Testis (tissue), 5 donors: ENCODE measurements at places on chromosomes 1 and 21. TPM values are rescaled to one million over a fixed set of nuclear protein-coding genes. Genes with fewer than 3 reads are reported as not detected.
A peak's percentile ranks its signal among the peaks of the same experiment; 100 is the strongest.

DNA sequence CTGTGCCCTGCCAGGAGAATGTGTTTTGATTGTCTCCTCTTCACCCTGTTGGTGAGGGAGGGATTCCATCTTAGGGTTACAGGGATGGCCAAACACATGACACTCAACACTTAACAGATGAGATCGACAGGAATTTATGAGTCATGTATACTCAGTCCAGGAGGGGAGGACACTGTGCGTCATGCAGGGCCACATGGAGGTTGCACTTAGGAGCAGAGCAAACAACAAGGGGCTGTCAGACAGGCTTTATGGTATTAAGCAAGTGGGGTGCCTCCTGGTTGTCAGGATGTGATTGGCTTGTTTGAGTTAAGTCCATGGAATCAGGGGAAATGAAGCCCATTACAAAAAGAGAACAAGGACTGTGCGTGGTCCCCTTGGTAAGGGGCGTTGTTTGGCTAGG is 26.9 kb downstream of the EDARADD start:
- DNase-seq, result no peak

DNA sequence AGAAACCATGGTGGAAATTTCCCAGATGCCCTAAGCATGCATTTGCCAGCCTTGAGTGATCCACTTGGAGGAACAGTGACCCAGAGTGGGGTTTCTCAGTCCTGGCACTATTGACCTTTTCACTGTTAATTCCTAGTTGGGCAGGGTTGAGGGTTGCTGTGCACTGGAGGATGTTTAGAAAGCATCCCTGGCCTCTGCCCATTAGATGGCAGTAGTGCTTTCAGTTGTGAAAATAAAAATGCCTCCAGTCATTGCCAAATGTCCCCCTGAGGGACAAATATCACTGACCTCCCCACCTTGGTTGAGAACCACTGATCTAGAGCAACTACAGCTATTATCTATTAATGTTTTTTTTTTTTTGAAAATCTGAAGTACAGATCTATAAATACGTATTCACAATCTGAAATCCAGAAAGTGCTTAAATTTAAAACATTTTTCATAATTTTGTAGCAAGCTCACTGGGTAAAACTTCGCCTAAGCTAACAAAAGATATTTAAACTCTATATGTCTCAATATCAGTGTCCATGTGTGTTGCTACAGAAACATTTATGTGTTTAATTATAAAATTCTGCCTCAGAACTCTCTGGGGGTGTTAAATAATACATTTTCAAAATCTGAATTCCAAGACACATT is 27.3 kb downstream of the F3 start:
- peak; percentile 68 for DNase-seq

DNA sequence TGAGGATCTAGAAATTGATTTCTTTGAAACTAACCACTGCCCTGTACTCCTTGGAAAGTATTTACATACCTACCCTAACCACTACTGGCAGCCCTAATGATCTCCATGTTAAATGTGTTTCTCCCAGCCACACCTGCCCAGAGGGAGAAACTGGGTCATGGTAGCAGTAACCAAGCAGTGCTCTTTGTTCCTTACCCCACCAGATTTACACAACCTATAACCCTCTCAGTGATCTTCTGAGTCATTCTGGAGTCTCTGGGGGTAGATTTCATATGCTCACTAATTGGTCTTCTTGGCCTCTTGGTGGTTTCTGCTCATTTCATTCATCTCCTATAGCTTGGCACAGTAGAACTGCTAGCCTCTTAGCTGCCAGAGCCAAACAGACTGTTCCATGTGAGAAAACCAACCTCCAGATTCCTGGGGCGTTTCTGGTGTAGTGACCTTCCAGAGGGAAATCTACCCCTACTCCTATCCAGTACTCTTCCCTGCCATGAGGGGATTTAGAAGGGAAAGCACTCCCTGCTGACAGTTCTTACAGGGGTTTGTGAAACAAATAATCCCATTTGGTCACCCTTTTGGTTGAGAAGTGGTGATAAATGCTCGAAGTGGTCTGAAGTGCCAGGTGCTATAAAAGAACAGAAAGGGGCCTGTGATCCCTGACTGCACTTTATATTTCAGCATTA is 36.2 kb upstream of the LRIG2 start:
- no peak for DNase-seq

- no peak for DNase-seq
These were observed 7.2 kb downstream of the C1orf35 start for GRCh38 chr1:228095938-228096337.

DNA sequence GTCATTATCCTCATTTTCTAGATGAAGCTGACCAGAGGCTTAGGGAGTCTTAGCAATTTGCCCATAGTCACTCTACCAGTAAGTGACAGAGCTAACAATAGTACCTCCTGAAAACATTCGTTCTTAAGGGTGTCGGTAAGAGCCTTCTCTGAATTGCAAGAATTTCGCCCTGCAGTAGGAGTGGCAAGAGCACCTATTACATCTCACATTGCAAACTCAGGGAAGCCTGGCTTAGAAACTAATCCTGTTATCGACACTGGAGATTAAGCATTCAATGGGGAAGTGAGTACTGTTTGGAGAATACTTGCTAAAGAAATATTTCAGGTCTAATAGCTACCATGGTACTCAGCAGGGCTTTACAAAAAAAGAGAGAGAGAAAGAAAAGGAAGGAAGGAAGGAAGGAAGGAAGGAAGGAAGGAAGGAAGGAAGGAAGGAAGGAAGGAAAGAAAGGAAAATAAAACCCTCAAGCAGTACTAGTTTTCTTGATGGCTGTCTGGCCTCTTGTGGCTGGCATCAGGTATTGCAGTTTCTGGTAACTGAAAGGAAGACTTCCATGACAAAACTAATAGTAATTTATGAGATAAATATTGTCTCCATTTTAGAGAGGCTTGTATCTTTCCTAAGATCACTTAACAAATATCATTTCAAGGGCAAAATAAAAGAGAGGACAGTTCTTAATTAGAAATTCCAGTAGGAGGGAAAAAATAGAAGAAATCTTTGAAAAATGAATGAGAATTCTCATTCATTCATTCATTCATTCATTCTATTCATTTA is 10.4 kb downstream of the C1orf226 start:
- peak; percentile 36 for DNase-seq

- DNase-seq, result no peak
These were observed 101.8 kb downstream of the ADARB1 start for GRCh38 chr21:45176141-45176540.

GRCh38 chr1:67041841-67042503 is 12.0 kb downstream of the SLC35D1 start:
- no peak for DNase-seq

DNA sequence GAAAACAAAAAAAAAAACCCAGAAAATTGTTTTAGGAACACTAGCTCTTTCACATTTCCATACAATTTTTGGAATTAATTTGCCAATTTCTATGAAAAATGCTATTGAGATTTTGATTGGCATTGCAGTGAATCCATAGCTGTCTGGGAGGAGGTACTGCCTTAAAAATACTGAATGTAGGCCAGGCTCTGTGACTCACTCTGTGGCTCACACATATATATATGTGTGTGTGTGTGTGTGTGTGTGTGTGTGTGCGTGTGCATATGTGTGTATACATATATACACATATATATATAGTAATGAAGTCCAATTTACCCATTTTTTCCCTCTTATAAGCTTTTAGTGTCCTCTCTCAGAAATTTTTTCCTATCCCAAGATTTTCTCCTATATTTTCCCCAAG is 214.2 kb upstream of the DMRTA2 start:
- no peak for DNase-seq

DNA sequence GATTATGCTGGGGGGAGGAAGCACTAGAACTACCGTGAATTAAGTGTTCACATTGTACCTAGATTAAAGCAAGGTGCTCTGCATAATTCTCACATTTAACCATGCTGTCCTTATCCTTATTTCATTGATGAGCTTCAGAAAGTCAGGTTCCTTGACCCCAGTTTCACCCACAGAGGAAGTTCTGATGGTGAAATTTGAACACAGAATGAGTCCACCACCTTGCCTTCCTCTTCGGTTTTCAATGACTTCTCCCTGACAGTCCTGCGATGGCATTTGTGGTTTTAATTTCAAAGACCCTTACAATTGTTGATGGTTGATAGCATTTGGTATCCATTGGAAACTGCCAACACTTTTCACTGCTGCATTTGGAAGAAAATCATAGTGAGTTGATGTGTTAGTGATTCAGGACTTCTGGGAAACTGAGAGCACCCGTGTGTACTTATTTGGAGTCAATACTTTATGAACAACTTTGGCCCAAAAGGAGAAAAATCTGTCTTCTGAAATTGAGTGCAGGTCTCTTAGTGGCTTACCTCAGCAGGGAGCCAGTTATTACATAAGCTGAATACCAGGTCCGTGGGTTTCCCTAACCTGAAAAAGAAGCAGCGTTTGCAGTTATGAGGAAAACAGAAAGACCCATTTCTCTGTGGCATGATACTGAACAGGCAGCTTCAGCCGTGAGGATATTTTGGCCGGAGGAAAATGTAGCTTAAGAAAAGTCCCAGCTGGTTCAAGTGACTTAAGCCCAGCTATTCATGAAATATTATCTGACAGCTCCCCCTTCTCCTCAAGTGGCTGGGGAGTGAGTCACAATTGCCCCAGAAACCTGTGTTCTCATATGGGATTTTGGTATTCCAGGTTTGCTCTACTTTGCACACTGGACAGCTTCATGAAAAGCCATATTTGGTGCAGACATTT is 47.5 kb downstream of the ROR1 start:
- DNase-seq, result no peak

TEX38 gene
- 432 TPM for polyA plus RNA-seq

FLG gene
- not detected for polyA plus RNA-seq

MPL gene
- polyA plus RNA-seq, result 0.32 TPM

RAB4A gene
- polyA plus RNA-seq, result 55.1 TPM
